ENCODE measurements at places on chromosomes 3 and 15.

- no peak for DNase-seq
These were observed 83.4 kb upstream of the RARB start for GRCh38 chr3:25344670-25345069.

- DNase-seq = no peak
These were observed 4.8 kb downstream of the PDCD6IP start for GRCh38 chr3:33803252-33803651.

DNA sequence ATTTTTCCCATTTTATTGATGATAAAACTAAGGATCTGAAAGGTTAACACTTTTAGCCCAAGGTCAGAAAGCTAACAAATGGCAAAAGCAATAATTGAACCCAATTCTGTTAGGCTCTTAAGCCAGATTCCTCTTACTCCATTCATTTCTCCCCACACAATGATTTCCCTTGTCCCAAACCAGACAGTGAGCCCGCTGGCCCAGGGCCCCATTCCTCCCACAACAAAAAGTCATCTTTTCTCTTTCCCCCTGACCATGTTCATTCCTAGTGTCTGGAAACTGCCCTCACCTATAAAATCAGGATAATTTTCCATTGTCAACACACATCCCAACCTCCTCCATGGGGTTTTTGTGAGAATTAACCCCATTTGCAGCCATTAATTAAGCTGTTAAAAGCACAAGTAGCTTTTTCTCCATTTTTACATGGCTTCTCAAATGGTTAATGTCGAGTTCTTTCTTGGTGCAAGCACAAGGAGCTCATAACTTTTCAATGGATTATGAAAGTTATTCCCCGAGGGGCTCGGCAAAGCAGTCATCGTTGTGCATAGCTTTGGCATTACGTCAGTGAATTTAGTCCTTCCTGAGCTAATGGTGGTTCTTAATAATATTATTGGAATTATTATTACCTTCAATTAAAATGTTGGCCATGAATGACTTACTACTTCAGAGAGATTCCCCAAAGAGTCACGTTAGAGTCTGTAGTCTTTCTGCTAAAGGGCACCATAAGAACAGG, 151.0 kb upstream of the WNT5A start:
- no peak for DNase-seq

DNA sequence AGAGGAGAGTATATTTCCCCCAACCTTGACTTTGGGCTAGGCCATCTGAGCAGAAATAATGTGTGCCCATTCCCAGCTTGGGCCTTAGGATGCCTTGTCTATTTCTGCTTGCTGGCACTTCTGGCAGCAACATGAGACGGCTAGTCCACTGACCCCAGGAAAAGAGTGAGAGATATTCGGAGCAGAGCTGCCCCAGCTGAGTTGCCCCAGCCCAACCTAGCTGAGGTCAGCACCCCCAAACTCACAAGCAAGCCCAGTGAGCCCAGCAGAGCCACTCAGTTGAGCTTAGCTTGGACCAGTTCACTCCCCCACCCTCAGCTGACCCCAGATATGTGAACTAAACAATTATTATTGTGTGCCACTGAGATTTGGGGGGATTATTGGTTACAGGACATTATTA, 20.2 kb downstream of the ITGA11 start:
- no peak for DNase-seq

DNA sequence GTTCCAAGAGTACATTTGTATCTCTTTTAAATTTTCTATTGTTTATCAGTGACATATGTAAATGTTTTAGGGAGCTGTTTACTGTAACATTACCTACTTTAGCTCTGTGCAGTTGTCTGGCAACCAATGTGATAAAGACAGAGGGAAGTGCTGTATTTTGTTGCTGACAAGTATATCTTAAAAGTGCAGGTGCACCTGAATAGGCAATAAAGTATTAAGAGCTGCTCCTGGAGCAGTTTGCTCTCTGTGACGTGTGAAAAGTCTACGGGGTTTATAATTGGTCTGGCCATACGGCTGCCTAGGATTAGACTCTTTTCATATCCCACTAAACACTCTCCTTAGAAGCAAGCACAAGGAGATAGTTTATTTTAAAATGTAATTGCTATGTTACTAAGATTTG, 178.3 kb downstream of the IGF1R start:
- DNase-seq = no peak

- DNase-seq = no peak
These were observed 22.0 kb downstream of the RAB27A start for GRCh38 chr15:55267401-55268175.

Measured in GM19239 (cell line).